Activated naive CD4-positive, alpha-beta T cell (primary cell): ENCODE measurements at places on chromosomes 13 and 19.

- DNase-seq: no peak
Observed at GRCh38 chr19:18777301-18778075, 13.6 kb downstream of the COMP start.

- no peak for DNase-seq
Observed at GRCh38 chr13:68160466-68160865, 930.3 kb upstream of the PCDH9 start.

DNA sequence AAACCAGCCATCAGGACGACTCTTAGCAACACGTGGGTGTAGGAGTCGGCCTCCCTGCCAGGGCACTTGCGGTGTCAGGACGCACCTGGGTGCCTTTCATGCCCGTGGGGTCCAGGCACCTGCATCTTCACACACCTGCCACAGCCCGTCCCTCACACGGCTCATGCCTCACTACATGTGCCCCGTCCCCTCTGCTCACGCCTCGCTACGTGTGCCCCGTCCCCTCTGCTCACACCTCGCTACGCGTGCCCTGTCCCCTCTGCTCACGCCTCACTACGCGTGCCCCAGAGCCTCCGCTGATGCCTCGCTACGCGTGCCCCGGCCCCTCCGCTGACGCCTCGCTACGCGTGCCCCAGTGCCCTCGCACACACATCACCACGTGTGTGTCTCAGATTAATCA lies 58.0 kb upstream of the F7 start:
- no peak for DNase-seq

DNA sequence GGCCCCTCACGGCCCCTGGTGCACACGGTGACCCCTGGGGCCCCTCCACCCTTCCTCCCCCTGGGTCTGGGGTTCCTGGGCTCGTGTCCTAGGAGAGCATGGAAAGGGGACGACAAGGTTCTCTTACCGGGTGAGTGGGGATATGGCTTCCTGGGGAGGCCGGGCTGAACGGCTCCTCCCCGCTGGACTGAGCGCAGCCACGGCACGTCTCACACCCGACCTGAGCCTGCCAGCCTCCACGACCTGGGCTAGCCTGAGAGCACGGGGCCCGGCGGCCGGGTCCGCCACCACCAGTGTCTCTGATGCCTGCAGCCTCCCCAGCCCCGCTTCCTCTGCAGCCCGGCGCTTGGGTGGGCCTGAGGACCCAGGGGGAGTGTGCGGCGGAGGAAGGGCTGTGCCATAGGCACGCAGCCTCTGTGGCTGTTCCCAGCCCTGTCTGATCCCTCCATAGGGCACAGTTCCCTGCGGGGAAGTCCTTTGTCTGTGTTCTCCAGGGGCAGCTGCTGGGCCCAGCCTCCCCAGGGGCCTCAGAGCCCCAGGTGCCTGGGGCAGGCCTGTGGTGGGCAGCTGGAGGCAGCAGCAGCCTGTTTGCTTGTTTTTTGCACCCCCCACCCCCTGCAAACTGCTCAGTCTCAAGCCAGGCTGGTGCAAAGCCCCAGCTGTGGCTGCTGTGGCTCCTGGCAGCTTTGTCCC lies 15.0 kb downstream of the PLIN4 start:
- DNase-seq: no peak

DNA sequence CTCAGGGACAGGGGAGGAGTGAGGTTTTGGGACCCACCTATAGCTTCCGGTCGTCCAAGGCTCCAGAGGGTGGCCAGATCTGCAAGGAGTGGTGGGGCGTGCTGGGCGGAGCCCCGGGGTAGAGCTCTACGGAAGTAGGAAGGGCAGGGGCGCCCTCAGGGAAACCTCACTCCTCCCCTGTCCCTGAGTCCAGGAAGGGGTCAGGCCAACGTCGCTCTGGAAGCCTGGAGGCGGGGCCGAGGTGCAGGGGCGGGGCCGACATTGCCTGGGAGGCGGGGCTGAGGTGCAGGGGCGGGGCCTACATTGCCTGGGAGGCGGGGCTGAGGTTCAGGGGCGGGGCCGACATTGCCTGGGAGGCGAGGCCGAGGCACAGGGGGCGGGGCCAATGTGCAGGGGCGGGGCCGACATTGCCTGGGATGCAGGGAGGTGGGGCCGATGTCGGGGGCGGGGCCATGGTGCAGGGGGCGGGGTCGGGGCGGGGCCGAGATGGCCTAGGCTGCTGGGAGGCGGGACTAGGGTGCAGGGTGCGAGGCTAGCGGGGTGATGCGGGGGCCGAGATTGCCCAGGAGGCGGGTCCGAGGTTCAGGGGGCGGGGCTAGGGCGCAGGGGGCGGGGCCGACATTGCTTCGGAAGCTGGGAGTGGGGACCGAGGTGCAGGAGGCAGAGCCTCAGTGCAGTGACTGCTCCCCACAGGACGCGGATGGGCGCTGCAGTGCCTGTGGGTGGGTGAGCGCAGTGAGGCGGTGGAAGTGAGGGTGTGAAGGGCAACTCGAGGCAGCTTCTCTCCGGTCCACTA lies 4.9 kb upstream of the PALM start:
- DNase-seq: peak; percentile 52

DNA sequence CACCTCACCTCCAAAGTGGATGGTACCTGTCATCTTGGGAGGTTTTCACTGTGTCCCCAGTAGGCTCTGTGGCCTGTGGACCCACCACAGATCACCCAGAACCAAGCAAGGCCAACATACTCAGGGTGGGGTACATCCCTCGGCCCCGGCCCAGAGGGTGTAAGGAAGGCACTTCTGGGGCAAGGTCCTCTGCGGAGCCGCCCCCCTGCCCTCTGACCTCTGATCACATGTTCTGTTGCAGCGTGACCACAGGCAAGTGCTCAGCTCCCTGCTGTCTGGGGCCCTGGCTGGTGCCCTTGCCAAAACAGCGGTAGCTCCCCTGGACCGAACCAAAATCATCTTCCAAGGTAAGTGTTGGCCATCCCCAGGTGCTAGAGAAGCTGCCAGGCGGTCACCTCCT lies 36.7 kb downstream of the TMEM161A start:
- DNase-seq: no peak

DNA sequence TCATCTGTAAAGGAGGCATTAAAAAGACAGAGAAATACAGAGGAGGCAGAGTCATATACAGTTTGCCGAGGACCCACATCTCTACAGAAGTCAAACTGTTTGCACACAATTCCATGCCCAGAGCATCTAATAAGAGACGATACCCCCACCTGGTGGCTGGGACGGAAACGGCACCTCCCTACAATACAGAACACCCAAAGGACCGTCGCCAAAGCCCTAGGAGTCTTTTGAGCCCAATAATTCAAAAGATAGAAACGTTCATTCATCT lies 703 bp upstream of the PLEKHG2 start:
- DNase-seq: peak; percentile 88

GRCh38 chr19:13830114-13830740 lies 35.0 kb downstream of the ZSWIM4 start:
- DNase-seq: no peak

- DNase-seq: no peak
Observed at GRCh38 chr13:46663206-46664037, 110.5 kb downstream of the LRCH1 start.

DNA sequence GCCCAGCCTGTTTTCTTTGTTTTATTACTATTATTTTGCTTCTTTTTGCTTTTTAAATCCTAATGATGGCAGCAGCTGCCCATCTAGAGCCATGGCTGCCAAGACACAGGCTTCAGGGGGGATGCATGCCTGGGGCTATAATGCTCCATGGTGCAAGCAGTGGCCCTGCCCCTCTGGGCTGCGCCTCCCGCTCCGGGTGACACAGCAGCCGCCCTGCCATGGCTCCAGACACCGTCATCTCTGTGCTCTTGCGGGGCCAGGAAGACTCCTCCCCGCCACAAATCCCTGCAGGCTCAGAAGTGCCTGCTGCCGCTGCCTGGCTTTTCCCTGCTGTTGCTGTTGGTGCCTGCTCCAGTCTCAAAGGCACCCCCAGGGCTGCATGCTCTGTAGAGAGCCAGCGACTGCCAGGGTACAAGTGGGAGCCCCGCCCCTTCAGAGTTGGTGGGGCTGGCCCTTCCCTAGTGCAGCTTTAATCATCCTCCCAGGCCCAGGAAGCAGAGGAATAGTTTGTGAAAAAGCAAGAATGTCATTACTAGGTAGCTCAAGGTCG lies 581.5 kb downstream of the FGF9 start:
- DNase-seq: no peak

- DNase-seq: no peak
Observed at GRCh38 chr19:44954278-44954648, 917 bp upstream of the CLPTM1 start.

DNA sequence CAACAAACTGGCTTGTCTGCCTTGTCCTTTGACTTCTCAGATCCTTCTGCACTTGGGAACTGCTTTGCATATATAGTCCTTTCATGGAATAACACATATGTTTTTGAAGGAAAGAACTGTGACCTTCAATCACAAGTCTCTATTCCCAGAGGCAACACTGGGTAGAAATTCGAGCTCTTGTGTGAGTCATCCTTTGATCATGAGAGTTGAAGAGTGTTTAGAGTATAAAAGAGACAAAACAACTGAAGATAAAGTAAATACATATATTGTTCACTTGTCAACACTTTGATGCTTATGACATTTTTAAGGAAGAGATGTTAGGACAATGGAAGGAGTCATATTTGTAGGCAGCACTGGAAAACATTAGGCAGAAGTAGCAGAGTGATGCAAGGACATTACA lies 5.2 kb upstream of the OR7A5 start:
- no peak for DNase-seq

- no peak for DNase-seq
Observed at GRCh38 chr19:14198384-14199376, 7.3 kb downstream of the ADGRL1 start.

DNA sequence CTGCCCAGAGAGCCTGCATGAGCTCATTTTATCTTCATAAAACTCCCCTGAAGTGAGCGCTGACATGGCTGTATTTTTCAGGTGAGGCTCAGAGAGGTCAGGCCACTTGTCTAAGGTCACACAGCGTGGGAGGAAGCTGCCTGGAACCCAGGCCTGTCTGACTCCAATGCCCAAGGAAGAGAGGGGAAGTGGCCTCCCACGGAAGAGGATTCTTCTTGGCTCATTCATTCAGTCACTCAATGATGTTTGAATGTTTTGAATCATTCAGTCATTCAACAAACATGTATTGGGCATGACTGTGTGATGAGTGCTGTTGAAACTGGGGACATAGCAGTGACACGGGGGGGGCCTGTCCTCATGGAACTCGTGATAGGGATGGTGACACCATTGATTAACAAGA lies 12.0 kb downstream of the ACTL9 start:
- DNase-seq: no peak

GRCh38 chr19:49333811-49334288 lies 1.4 kb upstream of the CD37 start:
- peak; percentile 19 for DNase-seq

GRCh38 chr19:5789886-5790558 lies 941 bp downstream of the DUS3L start:
- DNase-seq: no peak

- peak; percentile 23 for DNase-seq
Observed at GRCh38 chr13:51844862-51845573, at the start of gene TMEM272. TSS of gene TMEM272 (minus strand) at chr13:51845177. CDS start at chr13:51838530, 6,647 bp downstream.

DNA sequence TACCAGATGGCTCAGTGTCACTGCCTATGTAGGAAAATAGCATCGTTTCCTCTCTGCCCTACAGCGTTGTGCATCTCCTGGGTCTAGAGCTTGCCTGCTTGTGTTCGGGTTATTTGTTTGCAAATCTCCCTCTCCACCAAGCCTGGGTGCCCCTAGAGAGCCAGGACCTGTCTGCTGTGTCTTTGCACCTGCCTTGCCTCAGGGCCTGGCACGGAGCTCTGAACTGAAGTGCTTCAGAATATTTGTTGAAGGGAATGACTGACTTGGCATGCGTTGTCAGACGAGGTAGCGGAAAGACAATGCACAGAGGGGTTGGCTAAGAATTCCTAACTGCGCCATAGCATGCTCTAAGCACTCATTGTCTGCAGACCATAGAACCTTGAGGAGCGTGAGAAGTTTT lies 263.4 kb downstream of the FGF9 start:
- DNase-seq: no peak

GRCh38 chr19:28940751-28941500 lies 272.0 kb downstream of the UQCRFS1 start:
- DNase-seq: no peak

- no peak for DNase-seq
Observed at GRCh38 chr19:35845215-35846037, 6.9 kb downstream of the NPHS1 start.

- no peak for DNase-seq
Observed at GRCh38 chr13:98584668-98585397, 7.9 kb upstream of the STK24 start.

GRCh38 chr19:14091081-14091812 lies 696 bp upstream of the SAMD1 start:
- DNase-seq: peak; percentile 46

GRCh38 chr19:5343848-5344247 lies 3.2 kb upstream of the PTPRS start:
- no peak for DNase-seq

DNA sequence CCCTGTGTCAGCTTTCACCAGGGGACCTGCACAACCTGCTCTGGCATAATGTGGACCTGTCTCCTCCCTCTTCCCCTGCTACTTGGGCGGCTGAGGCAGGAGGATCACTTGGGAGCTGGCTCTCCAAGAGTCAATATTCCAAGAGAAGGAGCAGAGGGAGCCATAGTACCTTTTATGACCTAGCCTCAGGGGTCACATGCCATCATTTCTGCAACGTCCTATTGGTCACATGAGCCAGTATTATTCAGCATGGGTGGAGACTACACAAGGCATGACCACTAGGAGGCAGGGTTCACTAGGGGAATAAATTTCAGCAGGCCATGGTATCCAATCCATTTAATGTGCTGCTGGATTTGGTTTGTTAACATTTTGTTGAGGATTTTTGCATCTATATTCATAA lies 12.0 kb upstream of the SHFL start:
- no peak for DNase-seq

GRCh38 chr13:111937777-111938311 lies 129.1 kb upstream of the SOX1 start:
- DNase-seq: no peak

DNA sequence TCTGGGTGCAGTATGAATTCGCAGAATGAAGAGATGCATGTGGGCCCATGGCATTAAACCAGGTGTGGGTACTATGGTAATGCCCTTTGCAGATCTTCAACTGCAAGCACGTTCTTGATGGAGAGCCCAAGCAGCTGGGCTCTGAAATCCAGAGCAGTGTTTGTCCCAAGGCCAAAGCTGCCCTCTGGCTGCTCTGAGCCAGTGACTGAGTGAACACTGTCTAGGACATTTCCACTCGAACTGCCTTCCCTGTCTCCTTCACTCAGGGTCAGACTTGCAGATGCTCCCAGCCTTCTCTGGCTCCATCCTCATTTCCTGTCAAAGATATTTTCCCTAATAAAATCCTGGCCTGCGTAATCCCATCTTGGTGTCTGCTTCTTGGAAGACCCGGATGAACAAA lies 80.2 kb upstream of the GJB6 start:
- DNase-seq: no peak
